Cerebellum (tissue), 4 donors: ENCODE measurements at places on chromosomes 13 and 19. TPM values are rescaled to one million over a fixed set of nuclear protein-coding genes. Genes with fewer than 3 reads are reported as not detected.

DNA sequence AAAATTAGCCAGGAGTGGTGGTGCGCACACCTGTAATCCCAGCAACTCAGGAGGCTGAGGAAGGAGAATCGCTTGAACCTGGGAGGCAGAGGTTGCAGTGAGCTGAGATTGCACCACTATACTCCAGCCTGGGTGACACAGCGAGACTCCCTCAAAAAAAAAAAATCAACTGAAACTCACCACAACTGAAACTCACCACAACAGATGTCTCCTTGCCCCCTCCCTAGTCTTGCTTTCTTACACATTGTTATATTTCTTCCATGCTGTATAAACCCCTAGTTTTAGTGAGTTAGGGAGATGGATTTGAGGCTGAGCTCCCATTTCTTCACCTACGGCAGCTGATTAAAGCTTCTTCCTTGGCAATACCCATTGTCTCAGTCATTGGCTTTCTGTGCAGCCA, 3.3 kb downstream of the ZIM3 start:
- no peak for DNase-seq

GRCh38 chr13:23433171-23434153, at the start of gene SACS:
Gene SACS (minus strand): TSS chr13:23433702. CDS start chr13:23411239, 22,463 bp downstream.
- peak; percentile 41 for DNase-seq

- DNase-seq = peak; percentile 57
Observed at GRCh38 chr19:14031719-14032480, at the start of gene IL27RA. Gene IL27RA (plus strand): TSS chr19:14031762. CDS start chr19:14031873, 111 bp downstream.

DNA sequence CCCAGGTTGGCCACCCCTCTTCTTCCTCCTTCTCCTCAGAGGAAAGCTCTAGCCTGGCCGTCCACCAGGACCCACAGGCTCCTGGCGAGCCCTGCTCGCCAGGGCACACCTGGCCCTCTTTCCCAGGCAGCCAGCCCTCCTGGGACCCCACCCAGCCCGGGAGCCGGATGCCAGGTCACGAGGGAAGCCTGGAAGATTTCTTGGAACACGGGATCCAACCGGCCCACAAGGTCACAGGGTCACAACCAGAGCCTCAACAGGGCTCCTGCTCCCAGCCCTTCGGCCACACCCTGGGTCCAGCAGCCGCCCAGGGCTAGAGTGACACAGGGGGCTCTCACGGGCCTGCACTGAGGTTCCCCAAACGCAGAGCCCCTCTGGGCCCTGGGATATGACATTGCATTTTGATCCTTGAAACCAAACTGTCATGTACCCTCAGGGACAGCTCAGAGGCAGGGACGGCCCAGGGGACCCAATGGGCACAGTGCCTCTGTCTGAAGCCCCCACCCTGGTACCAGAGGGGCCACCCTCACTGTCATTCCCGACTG, 5.5 kb downstream of the MKNK2 start:
- no peak for DNase-seq

- DNase-seq = no peak
Observed at GRCh38 chr13:113245849-113246796, 36.7 kb downstream of the CUL4A start.

DNA sequence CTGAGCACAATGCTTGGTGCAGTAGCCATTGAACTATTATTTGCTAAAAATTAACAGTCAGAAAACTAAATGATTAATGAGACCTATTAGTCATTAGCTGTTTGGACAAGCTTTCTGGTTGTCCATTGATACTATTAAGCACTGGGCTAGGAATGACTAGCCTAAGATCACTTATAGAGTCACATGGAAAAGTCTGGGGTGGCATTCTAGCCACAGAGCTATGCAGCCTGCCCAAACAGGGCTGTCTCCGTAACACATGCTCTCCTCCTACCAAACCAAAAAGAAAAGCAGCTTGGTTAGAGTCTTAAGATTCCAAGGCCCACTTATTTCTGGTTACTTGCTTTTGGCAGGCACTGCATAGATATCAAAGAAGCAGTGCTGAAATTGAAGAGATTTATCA, 193.5 kb upstream of the NBEA start:
- DNase-seq = no peak

DNA sequence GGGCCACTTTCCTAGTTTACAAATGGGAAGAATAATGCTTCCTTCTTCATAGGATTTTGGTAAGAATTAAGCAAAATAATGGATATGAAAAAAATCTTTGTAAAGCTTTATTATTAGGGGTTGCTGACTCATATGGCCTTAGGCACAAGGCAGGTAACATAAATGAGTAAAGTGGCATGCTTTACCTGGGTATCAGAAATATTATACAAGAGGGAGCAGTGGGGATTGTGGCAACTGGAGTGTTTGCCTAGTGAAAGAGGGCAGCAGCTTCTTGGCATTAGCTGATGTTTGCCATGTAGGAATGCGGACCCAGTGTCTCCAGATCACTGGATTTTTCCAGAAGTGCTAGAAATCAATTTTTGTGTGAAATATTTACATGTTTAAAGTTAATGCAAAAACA, 19.5 kb downstream of the WDFY2 start:
- DNase-seq = no peak

- no peak for DNase-seq
Observed at GRCh38 chr13:43309311-43309710, 285.9 kb downstream of the DNAJC15 start.

GRCh38 chr19:11306337-11306736, 10.4 kb downstream of the TSPAN16 start:
- no peak for DNase-seq

- DNase-seq = no peak
Observed at GRCh38 chr19:795691-796581, 1.3 kb upstream of the PTBP1 start.

FREM2 gene
- total RNA-seq = 30.4 TPM

CNFN gene
- not detected for total RNA-seq

TEX29 gene
- 0.45 TPM for total RNA-seq
